ENCODE measurements at places on chromosomes 3 and 15.
A peak's percentile ranks its signal among the peaks of the same experiment; 100 is the strongest.

DNA sequence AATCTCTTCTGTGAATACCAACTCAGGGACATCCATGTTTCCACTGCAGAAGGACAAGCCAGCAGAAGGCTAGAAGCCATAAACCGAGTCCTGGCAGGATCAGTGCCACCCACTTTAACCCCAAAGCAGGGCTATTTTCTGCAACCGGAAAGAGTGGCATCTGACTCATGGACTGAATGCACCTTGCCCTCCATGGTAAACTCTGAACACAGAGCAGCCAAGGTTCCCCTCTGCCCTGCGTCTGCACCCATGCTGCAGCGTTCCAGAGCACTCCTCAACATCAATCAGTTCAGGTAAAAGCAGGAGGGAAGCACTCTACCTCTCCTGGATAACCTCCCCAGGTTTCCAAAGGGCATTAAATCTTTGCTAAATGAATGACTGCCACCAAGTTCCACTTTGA, 801 bp upstream of the NGRN start:
- DNase-seq, result no peak

DNA sequence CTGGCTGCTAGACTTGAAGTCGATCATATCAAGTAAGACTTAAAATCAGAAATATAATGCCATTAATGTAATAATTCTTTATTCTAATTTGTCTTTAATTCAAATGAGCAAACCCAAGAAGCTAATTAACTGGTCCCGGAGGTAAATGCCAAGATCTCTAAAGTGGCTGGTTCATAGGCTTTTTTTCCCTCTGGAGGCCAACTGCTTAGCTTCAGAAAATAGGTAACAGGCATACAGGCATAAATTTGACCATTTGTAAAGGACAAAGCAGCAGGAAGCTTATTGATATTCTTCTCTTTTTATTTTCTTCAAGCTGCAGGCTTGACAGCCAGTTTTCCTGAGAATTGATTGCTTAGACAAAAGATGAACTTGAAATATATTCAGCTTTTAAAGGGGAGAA, 158.6 kb upstream of the RAP2B start:
- no peak for DNase-seq

DNA sequence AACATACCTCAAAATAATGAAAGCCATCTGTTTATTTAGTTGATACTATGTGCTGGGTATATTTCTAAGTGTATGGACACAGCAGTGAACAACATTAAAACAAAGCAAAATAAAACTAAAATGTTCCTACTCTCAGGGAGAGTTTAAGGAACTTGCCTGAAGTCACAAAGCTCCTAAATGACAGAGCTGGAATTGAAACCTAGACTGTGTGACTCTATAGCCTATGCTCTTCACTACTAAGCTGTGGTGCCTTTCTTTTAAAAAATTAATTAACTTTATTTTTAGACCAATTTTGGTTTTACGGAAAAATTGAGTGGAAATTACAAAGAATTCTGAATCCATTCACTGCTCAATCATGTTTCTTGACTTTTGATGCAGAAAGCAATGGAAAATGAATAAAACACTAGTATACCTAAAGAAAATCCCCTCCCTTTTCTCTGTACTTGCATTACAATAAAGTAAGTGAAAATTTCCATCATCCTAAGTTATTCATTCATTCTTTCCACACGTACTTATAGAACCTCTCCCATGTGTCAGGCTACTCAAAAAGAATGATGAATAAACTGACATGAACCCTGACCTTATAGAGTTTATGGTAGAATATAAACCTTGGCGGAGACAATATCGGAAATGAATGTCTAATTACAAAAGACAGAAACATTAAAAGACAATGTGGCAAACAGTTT, 189.8 kb upstream of the RBMS3 start:
- DNase-seq, result no peak

DNA sequence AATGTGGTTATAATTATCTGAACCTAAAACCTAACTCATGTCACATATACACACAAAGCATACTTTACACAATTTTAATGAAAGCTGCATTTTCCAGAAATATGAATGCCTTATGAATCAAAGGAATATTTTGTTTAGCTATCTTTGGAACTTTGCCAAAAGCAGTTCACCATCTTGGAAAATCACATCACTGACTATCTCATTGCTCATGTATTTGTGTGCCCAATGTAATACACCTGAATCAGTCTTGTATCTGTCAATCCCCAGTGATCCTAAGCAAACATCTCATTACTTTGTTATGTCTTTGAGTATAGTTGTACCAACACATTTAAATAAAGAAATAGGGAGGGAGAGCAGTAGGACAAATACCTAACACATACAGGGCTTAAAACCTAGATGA, 15.6 kb upstream of the CD47 start:
- DNase-seq, result no peak

DNA sequence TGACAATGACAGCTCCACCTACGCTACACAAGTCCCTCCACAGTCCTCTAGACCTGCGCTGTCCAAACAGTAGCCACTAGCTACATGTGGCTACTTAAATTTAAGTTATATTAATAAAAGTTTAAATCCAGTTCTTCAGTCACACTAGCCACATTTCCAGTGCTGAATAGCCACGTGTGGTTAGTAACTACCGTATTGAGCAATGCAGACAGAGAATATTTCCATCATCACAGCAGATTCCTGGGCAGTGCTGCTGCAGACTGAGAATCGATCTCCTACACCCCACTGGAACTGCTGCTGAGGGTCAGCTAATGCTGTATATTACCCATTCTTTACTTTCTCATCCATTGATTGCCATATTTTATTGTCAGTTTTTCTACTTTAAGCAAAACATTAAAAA, 40.9 kb downstream of the HDC start:
- no peak for DNase-seq

DNA sequence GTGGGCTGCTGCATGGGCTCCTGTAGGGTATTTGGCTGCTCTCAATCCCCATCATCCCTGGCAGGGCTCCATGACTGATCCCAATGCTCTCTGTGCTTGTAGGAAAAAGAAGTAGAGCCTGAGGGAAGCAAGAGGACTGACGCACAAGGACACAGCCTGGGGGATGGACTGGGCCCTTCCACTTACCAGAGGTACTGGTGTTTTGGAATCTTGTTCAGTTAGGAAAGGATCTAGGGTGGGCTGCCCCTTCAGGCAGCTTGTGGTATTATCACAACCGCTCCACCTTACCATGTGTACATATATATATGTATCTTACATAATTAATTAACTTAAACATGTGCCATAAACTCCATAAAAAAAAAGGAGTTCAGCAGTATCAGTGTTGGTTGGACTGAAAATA, 1.3 kb downstream of the SLC28A2 start:
- DNase-seq, result no peak

DNA sequence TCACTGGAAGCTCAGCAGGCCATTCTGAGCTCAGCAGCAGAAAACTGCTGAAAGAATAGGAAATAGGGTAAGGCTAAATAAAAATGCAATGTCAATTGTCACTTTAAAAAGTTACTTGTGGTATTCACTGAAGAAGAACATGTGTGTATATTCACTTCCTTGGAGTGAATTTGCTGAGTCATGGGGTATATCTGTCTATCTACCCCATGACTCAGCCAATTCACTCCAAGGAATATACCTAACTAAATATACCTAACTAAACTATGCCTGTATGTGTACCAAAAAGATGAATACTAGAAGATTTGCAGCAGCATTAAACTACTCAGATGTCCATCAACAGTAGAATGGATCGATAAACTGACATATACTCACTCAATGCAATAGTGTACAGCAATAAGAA, 69.5 kb upstream of the KCNAB1 start:
- no peak for DNase-seq

- no peak for DNase-seq
These were observed 56.1 kb downstream of the PCSK6 start for GRCh38 chr15:101433396-101433795.

DNA sequence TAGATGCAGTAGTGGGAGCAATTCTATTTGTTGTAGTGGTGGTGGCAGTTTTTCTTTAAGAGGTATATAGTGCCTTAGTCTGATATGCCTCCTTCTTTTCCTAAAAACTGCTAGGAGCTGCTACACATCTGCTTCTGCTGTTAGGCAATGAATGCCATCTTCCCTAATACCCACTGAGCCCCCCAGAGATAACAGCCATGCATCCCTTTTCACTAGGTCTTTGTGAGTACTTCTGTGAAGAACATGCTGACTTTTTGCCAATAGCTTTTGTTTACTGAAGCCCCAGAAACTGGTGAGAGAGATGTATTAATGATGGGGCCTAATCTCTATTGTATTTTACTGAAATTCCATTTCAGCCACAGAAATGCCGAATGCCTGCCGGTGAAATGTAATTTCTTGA, 92.6 kb upstream of the CHL1 start:
- DNase-seq, result no peak

DNA sequence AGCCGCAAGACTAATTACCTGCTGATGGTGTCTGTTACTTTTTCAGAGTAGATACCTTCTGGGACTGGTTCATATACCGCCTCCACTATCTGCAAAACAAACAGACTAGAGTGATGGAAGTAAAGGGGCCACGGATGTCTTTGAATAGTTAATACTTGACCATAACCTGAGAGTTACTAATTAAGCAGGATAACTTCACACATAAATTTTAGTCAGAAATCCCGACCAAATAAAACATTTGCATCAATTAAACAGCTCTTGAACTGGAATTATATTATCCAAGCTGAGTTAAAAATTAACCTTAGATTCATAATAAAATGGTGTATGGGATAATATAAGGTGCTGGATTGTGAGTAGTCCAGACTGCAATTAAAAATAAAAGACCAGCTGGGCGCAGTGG, 167.7 kb downstream of the NEK10 start:
- no peak for DNase-seq

GRCh38 chr3:14231145-14231990, 52.8 kb downstream of the LSM3 start:
- DNase-seq, result no peak

DNA sequence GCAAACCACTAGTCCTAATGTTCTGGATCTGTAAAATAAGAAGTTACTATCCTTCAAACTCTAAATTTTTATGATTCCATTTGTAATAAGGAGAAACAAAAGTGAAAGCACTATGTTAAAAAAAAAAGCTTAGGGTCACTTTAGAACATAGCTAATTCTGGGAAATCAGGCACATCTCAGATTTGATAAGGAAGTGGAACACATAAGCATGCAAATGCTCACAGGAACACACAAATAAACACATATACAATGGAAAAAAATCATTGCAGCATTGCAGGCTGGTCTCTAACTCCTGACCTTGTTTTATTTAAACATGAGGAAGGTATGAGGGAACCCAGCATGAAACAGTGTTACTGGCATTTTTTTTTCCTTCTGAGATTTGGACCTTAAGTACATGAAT, 63.2 kb upstream of the TNFSF10 start:
- no peak for DNase-seq

- DNase-seq, result no peak
These were observed 99.7 kb downstream of the GMNC start for GRCh38 chr3:190762801-190763200.

GRCh38 chr3:177338697-177339219, 141.5 kb upstream of the TBL1XR1 start:
- no peak for DNase-seq

GRCh38 chr3:189144645-189145044, 27.1 kb upstream of the TPRG1 start:
- DNase-seq, result no peak

GRCh38 chr3:42831321-42831713, 22.1 kb downstream of the ACKR2 start:
- peak; percentile 38 for DNase-seq

GRCh38 chr3:177451864-177452830, 254.9 kb upstream of the TBL1XR1 start:
- no peak for DNase-seq
